ENCODE measurements at places on chromosomes 5 and 9.
A peak's percentile ranks its signal among the peaks of the same experiment; 100 is the strongest.

GRCh38 chr5:152477536-152477935 lies 72.5 kb upstream of the NMUR2 start:
- no peak for DNase-seq

- no peak for DNase-seq
Measured at GRCh38 chr5:39062530-39062929, 11.7 kb downstream of the RICTOR start.

DNA sequence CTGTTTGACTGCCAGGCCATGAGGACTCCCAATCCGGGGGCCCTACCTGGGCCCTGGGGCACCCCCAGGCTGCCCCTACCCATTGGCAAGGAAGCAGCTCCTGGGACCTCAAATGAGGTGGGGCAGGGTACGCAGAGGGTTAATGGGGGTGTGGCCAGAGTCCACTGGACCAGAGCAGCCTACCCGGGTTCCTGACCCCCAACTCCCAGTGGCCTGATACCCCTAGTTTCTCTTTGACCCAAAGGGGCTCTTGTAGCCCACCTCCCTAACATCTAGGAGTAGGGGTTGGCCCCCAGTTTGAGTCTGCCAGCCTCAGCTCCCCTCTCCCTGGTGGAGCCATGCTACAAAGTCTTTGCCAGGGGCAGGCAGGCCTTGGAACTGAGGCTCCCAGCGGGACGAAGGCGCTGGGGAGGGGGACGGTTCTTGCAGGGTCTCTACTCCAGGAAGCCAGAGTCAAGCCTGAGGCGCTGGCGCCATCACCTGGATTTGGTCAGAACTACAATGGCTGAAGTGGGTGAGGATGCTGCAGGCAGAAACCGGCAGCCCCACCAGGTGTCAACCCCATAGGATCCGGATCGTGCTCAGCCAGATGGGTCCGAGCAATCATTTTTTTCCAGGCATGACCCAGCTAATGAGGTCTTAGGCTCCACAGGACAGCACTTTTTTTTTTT lies 8.4 kb upstream of the CERCAM start:
- DNase-seq: peak; percentile 81

- DNase-seq: no peak
Measured at GRCh38 chr5:59744531-59744992, 149.0 kb downstream of the PDE4D start.

- no peak for DNase-seq
Measured at GRCh38 chr5:75050415-75050814, 1.9 kb downstream of the GCNT4 start.

DNA sequence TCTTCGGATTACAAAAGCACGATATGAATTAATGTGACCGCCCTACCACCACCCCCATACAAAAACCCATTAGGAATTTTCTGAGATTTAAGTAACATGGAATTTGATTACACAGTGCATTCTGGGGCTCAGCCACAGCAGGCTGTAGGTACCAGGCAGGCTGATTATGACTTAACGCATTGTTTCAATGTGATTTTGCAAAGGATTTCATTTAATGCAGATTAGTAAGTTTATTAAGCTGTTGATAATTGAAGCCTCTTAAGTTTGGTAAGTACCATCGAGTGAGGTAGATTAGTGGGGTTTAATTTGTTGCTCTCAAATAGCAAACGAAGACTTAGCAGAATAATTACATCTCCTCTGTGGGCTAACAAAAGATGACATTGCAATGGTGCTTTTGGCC lies 240.1 kb downstream of the TRPM3 start:
- DNase-seq: no peak

- no peak for DNase-seq
Measured at GRCh38 chr5:169415948-169416347, 115.0 kb upstream of the SLIT3 start.

GRCh38 chr5:88952344-88952743 lies 69.4 kb upstream of the MEF2C start:
- no peak for DNase-seq

DNA sequence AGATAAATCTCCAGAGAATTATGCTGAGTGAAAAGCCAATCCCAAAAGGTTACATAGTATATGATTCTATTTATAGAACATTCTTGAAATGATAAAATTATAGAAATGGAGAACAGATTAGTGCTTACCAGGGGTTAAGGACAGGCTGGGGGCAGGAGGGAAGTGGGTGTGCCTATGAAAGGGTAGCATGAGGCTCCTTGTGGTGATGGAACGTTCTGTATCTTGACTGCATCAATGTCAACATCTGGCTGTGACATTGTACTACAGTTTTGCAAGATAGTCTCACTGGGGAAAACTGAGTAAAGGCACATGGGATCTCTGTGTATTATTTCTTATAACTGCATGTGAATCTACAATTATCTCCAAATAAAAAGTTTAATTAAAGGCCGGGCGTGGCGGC lies 22.3 kb downstream of the ORM2 start:
- DNase-seq: no peak

GRCh38 chr5:59066367-59067163 lies 483.7 kb downstream of the RAB3C start:
- DNase-seq: no peak

DNA sequence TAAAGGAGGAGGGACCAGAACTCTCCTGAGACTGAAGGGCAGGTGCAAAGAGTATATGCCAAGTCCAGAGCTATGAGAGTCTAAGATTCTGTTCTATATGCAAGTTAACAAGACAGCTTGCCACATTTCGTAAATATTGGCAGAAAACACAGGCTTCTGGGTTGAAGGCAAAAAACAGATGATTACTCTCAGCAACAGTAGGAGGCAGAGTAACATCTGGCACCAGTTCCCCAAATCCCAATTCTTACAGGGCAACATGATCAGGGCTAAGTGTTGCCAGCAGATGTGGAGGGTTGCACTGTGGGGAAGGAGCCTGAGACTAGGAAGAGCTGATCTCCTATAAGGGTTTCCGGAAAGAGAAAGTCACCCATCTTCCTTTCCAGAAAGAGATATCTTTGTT lies 179.4 kb downstream of the PJA2 start:
- DNase-seq: no peak

DNA sequence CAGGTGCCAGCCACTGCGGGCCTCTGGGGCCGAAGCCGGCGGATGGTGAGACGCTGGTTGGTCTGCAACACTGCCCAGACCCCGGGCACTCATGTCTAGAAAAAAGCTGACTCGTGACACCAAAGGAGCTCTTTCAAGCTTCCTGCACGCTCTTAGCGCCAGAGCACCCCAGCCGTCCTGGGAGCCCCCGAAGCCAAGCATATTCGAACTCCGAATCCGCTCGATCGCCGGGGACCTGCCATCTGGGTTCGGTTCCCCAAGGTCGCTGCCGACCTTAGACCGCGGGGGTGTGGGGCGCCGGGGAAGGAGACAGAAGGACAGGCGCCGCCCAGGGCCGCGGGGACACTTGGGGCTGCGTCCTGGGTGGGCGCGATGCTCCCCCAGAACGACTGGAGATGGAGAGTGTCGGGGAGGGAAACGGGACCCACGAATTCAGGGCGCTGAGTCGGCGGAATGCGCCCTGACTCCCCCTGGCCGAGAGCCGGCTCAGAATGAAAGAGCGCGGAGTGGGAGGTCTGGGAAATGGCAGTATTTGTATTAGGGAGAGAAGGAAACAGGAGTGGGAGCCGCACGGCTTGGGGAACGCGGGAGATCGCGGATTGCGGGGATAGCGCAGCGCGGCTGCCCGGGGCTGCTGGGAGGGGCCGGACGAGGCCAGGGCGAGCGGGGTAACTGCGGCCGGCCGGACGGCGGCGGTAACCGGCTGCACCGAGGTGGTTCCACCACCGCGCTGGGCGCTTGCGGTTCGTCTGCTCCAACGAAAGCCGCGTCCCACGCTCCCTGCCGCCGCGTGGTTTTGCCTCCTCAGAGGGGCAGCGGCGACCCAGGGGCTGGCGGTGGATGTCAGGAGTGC lies 20.1 kb upstream of the MARCHF6 start:
- peak; percentile 56 for DNase-seq

DNA sequence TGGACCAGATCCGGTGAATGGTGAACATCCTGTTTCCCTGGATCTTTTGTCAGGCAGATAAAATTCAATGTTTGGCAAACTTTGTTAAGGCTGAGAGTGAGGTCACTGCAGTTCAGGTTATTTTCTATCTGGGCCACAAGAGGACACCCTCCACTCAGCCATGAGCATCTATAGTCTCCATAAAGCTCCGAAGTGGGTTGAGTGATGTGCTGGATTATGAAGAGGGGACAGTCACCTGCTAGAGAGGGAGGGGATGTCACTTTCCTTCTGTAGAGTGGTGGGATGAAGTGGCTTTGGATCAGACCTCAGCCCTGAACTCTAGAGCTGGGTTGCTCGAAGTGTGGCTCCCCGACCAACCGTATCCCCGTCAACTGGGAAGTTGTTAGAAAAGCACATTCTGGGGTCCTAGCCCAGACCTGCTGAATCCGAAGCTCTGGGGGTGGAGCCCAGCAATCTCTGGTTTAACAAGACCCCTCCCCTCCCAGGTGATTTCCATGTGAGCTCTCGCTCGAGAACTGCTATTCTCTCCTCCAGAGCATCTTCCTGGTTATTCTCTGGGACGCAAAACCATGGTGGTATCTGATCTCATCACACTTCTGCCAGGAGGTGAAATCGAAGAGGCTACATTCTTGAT lies 31.8 kb upstream of the FGF1 start:
- DNase-seq: no peak

- no peak for DNase-seq
Measured at GRCh38 chr9:95383185-95383676, 65.7 kb upstream of the FANCC start.

DNA sequence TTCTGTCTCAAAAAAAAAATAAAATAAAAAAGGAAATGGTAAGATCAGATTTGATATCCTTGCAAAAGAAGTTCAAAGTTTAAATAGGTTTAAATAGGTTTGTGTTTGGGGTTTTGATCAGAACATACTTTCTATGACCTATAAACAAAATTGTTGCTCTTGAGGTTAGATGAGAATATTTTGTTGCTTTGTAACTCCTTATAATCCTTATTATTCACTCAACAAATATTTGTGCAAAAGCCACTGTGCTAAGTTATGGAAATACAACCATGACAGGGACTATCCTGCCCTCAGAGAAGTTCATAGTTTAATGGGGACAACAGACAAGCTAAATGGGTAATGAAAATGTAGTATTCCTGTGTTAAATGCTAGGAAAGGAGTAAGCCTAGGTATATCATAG lies 71.5 kb downstream of the INVS start:
- no peak for DNase-seq

GRCh38 chr9:34980181-34980761 lies 9.3 kb upstream of the DNAJB5 start:
- no peak for DNase-seq

- DNase-seq: no peak
Measured at GRCh38 chr5:91941588-91941987, 558.5 kb upstream of the ARRDC3 start.

DNA sequence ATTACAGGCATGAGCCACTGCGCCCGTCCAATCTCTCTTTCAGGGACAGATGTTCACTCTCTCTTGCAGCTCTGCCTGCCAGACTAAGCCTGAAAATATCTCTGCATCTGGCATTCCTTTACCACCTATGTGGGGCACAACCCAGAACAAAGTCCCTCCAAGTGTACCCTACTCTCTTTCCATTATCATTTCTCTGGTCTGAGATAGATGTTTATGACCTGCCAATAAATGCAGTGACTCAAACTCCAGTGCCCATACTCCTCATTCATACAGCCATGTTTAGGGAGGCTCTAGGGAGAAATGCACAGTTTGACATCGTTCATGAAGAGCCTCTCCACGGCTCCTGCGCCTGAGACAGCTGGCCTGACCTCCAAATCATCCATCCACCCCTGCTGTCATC lies at the start of gene BTNL3:
Gene BTNL3 (plus strand): TSS at position 255 of the 400 bp plus-strand sequence. CDS start 183 bp downstream, outside the sequence.
- no peak for DNase-seq

DNA sequence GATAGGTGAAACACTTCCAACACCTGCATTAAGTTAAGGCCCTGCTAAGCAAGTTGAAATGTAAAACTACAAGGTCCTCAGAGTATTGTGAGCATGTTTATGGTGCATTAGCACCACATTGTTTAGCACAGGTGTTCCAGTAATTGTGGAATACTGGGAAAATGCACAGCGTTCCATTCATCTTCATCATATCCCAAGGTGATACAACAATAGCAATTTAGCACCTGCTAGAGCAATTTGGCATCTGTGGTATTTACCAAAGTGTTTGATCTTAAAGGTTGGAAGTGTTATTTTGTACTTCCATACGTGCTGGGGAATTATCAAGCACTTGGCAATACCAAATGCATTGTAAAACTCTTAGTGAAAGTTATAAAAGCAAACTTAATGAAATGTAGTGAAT lies 266.8 kb downstream of the CYLC2 start:
- DNase-seq: no peak

Data from head of caudate nucleus (tissue), 42 donors.